PC-9 (cell line): ENCODE measurements at places on chromosomes 2 and 18. TPM values are rescaled to one million over a fixed set of nuclear protein-coding genes. Genes with fewer than 3 reads are reported as not detected.

DNA sequence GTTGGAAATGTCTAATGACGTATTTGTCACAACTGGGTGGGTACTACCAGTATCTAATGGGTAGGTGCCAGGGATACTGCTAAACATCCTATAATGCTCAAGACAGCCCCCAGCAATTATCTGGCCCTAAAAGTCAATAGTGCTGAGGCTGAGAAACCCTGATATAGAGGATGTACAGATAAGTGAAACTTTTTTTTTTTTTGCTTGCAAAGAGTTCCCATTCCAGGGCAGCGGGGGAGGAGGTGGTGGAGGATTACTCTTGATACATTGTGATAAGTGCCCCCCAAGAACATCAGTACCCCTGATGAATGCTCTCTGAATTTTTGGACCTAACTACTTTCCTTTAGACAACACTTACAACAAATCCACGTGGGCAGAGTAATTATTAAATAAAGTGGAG lies 329.7 kb upstream of the SPRED2 start:
- DNase-seq: no peak

DNA sequence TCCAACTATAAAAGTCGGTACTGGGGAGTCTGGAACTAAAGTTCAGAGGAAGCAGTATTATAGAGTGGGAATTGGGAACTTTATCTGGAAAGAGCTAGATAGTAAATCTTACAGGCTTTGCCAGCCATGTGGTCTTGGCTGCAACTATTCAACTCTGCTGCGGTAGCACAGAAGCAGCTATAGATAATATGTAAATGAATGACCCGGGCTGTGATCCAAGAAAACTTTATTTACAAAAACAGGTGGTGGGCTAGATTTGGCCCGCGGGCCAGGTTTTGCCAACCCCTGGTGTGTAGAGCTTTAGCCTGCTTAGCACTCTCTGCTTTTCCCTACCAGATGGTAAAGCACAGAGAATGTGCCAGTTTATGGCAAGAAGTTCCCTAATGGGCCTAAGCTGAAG lies 70.8 kb downstream of the TNP1 start:
- no peak for DNase-seq

DNA sequence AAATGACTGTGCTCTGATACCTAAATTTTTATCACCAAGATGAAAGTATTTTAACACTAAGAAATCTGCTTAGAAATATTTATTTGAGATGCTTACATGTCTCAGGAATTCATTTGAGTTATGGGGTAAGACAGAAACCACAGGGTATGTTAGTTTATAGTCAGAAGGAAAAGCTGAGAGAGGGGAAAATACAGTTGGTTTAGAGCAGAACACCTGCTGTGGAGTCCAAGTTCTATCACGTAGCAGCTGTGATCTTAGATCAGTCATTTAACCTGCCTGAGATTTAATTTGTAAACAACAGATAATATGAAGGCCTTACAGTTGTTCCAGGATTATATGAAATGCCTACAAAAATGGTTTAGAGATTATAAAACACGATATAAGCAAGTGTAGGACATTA lies 29.0 kb downstream of the PDE6D start:
- DNase-seq: no peak

- DNase-seq: no peak
Measured at GRCh38 chr2:149731079-149731478, 143.5 kb upstream of the MMADHC start.

- DNase-seq: no peak
Measured at GRCh38 chr18:74459889-74460288, 2.8 kb upstream of the DIPK1C start.

GRCh38 chr2:37552339-37552738 lies 119.1 kb downstream of the CDC42EP3 start:
- peak; percentile 38 for DNase-seq

DNA sequence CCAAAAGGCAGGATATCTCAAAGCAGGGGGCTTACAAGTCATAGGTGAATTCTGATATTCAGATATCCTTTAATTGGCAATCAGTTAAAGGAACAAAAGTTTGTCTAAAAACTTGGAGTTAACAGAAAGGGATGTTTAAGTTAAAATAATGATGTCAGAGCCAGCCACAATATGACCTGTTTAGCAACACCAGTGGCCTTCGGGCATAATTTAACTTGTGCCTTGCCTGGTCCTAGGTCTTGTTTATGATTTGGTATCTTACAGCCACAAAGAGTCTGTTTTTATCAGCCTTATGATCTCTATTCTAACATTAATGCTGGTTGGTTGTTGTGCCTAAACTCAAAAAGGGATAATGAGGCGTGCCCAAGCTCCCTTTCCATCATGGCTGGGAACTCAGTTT lies 252.9 kb downstream of the RNF152 start:
- DNase-seq: no peak

- DNase-seq: no peak
Measured at GRCh38 chr2:136081582-136082210, 36.3 kb downstream of the CXCR4 start.

DNA sequence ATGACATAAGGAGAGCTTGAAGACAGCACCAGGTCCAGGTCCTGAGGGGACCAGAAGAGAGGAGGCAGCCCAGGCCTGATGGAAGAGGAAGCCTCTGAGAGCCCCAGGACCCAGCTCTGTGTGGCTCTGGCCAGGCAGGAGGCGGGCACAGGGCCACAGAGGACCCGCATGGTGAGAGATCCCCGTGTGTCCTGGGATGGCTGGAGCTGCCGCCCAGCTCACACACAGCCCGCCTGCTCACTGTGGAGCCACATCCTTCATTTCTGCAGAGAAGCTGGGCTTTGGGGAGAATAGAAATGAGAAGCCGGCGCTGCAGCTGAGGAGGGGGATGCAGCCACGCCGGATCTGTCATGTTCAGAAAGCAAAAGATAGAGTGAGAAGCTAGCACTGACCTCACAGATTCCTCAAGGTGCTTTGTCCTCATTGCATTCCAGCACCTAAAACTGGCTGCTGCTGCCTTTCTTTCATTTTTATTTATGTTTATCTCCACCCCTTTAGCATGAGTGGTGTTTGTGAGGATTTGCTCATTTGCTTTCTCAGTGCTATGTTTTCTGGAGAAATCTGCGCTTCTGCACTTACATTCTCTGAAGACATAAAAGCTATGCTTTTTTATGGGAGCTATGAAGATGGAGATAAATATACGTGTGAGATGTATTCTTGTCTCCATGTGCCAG lies 307.6 kb upstream of the MYT1L start:
- no peak for DNase-seq

Gene GPAT2
- 9.1 and 11.0 TPM in 2 replicates for total RNA-seq
